HL-60 (cell line): ENCODE measurements at places on chromosomes 7 and 10.

- no peak for DNase-seq
Observed at GRCh38 chr7:27103489-27104226, 1.2 kb upstream of the HOXA2 start.

DNA sequence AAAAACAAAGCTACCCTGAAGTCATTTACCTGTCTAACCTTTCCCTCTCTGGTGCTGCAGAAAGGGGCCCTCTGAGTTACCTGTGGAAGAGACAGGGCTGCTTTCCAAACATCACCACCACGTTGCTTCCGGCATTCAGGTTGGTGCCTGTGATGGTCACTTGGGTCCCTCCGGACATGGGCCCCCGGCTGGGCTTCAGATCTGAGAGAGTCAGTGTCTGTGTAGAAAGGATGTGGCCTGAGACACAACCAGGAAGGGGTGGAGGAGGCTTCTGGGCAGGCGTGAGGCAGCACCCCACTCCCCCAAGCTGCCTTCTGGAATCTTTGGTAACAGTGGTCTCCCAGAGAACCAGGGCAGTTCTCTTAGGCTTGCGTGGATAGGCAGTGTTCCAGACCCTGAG is 388.9 kb downstream of the PLXNA4 start:
- DNase-seq = no peak

- DNase-seq = no peak
Observed at GRCh38 chr10:61354401-61354975, 98.7 kb downstream of the TMEM26 start.

DNA sequence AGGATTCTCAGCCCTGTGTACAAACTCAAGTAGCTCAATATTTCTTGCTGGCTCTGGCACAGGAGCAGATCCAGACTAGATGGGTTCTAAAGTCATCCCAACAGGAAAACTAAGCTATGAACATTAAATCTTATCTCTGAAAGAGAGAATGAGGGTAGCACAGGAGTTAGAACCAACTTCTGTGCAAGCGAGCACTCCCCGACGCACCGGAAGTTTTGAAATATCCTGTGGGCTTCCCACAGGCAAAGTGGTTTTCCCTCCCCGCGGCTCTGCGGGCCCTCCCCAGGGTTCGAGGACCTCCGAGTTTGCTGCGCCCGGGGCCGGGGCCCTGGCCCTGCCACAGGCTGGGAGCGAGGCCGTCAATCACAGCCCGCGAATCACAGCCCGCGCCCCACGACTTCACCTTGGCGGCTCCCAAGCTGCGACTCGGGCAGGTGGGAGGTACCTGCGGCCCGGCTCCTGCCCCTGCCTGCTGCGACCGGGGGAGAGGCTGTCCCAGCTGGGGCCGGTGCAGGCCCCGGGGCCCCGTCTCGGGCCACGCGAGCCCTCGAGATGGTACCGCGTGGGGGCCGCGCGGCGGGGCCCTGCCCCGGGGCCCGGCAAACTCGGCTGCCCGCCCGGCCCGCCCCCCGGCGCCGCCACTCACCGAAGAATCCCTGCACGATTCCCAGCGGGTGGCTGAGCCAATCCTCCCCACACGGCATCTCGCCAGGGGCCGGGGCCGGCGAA is 598 bp downstream of the MCMBP start:
- no peak for DNase-seq

- DNase-seq = no peak
Observed at GRCh38 chr7:107951172-107951787, 51.7 kb downstream of the LAMB1 start.

GRCh38 chr7:142997456-142997989 is 29.4 kb downstream of the OR9A2 start:
- DNase-seq = no peak

- no peak for DNase-seq
Observed at GRCh38 chr7:83410989-83411591, 237.8 kb downstream of the SEMA3E start.

GRCh38 chr10:112244197-112244596 is 39.0 kb upstream of the TECTB start:
- no peak for DNase-seq

GRCh38 chr7:55588976-55589604 is 16.8 kb upstream of the VOPP1 start:
- no peak for DNase-seq
